Inflammatory macrophage (primary cell): ENCODE measurements at places on chromosomes 6 and 20.

DNA sequence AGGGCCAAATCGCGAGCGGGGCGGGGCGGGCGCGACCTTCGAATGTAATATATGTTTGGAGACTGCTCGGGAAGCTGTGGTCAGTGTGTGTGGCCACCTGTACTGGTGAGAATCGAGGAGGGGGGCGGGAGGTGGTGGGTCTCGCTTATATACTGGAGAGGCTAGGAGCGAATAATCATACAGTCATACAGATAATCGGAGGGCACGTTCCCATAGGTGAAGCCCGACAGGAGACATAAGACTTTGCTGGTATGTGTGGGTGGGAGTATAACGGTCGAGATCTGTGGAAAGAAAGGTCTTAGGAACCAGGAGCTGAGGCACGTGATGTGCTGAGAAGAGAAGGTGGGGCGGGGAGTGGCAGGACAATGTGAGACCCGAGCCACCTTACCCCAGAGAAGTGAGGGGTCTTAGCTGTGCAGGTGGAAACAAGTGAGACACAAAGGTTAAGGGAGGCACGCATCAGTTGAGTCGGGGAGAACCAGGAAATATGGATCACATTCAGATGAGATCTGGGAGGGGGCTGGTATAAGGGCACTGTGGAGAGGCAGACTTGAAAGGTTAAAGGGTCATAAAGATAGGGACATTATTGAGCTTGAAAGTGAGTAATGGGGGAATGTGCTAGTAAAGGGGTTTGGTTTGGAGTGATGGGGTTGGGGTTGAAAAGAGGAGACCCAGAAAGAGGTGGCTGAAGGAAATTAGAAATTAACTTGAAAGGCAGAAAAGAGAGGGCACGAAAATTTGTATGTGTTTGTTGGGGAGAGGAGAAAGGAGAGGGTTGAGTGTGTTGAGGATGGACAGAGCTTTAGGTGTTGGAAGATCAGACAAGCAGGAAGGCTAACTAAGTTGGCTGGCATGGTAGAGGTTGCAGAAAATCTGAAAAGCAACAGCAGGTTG, 589 bp downstream of the RNF5 start:
- no peak for DNase-seq

DNA sequence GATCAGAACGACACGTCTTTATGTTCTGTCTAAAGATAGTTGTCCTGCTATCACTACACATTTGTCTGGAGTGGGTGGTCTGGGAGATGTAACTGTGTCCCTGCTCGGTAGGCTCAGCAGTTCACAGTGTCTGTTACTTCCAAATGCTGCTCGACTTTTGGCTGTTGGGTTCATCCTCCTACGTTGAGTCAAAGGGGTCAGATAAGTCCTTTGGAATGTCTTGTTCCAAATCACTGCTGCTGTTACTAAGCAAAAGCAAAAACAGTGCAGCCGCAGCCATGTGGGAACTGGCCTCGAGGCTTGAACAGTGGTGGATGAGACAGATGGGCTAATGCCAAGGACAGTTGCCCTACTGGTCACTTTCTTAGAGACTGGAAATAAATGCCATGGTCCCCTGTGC, 272.2 kb upstream of the MAP3K7 start:
- no peak for DNase-seq

GRCh38 chr6:161021543-161021942, 30.0 kb downstream of the MAP3K4 start:
- DNase-seq = no peak

GRCh38 chr20:25178563-25179438, 16.7 kb upstream of the ENTPD6 start:
- DNase-seq = peak; percentile 70

GRCh38 chr6:130381012-130381411, 15.2 kb downstream of the TMEM200A start:
- DNase-seq = no peak

DNA sequence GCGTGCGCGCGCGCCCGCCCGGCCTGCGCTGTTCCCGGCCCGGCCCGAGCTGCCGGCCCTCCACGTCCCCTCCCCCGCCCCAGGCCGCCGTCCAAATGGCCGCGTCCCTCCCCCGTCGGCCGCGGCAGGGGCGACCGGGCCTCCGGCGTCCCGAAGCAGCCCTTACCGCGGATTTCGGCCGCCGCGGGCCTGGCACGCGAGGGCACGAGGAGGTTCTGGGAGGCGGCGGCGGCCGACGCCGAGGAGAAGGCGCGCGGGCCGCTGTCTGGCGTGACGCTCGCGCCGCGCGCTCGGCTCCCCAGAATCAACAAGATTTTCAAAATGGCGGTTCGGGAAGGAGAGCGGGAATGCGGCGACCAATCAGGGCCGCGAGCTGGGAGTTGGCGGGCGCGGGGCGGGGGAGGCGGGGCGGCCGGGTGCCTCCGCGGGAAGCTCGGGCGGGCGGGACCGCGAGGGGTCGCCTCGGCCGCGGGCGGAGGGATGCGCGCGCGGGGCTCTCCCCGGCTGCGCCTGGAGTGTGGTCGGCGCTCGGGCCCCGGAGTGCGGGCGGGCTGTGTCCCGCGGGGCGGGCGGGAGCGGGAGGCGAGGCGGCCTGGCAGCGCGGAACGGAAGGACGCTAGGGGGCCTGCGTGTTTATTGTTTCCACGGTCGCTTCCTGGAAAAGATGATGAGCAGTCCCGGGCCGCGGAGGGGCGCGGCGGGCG, at the start of gene DEK:
Gene DEK (minus strand): TSS at position 312 of the 704 bp plus-strand sequence. CDS start 543 bp downstream, outside the sequence.
- peak; percentile 83 for DNase-seq

DNA sequence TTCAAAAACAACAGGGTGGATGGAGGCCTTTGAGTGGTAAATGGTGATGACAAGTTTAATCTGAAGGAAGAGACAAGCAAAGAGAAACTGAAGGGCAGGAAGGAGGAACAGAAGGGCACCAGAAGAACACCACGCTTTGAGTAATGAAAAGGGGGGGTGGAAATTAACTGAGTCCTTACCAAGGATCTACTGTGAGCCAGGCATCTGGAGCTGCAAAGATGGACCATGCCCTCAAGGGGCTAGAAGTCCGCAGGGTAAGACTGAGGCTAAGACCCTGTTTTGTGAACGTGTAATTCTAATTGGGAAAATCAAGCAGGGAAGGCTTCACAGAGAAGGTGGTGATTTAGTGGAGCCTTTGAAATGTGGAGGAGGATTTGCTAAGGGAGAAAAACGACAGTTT, 1.6 kb downstream of the NDRG3 start:
- DNase-seq = no peak

DNA sequence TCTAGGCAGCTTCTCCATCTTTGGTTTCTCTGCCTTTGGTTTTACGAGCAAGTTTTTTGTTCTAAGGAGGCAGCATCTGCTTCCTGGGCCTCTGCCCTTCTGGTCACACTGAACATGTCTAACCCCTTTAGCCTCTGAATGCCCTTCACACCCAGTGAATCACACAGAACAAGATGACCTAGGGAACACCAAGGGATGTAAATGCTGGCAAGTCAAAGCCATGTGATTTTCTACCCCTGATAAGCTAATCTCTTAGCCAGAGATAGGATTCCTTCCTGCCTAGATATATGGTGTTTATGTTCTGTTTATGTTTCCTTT, 7.2 kb upstream of the BPIFB6 start:
- no peak for DNase-seq

- no peak for DNase-seq
Observed at GRCh38 chr20:63347950-63348827, 13.0 kb downstream of the CHRNA4 start.

DNA sequence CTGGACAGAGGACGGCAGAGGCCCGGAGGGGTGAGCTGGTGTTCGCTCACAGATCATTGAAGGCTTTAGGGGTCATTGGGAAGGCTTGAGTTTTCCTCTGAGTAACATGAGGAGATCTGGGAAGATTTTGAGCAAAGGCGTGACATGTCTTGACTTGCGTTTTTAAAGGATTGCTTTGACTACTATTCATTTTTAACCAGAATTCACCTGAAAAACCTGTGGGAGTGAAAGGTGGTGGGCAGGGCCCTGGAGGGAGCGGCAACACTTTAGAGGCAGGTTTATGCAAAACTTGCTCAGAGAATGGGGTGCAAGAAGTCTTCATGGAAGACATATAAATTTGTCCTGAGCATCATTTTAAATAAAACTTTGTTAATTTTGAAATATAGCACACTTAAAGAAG, 72.2 kb upstream of the EEF1E1 start:
- DNase-seq = no peak

DNA sequence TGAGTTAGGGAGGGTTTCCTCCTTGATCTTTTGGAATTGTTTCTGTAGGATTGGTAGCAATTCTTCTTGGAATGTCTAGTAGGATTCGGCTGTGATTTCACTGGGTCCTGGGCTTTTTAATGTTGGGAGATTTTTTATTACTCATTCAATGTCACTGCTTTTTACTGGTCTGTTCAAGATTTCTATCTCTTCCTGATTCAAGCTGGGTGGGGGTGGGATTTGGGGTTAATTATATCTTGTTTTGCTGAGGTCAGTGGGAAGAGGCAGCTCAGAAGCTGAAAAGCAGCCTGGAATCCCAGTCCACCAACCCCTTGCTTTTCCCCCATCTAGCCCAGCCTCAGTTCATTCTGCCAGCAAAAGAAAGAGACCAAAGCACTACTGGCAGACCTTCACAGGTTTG, 39.6 kb downstream of the SUMO4 start:
- no peak for DNase-seq

DNA sequence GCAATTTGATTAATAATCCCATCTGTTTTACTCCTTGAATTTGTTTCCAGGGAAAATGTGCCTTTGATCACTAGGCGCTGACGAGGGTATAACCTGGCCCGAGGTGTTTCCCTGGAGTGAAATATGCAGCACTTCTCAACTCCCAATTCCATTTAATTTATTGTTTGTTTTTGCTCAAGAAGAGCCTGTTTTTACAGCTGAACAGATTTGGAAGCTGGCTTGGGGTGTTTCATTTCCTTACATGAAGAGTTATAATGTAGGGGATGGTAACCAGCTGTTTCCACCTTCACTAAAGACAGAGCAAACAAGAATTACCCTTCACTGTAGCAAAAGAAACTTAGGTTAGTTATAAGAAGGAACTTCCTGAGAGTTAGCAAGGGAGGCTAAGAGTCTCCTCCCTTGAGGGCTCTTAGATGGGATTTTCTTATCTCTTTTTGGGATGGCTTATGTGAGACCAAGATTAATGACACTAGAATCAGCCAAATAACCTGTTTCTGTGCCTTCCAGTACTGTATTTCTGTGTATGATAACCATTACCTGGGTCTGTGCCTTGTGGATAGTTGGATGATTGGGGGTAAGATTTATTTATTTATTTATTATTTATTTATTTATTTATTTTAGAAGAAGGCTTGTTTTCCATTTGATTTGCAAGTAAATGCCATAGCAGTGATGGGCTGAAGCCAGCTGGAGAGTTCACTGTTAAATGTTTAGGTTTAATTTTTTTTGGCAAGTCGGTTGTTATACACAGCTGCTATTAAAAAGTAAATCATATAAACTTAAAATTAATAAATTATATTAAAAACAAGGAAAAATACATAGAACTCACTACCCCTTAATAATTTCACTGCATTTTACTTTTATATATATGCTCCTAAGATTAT, 162.2 kb upstream of the BMP2 start:
- DNase-seq = no peak
